ENCODE measurements at places on chromosomes 1 and 21.
A peak's percentile ranks its signal among the peaks of the same experiment; 100 is the strongest.

- DNase-seq = no peak
These were observed 470.0 kb upstream of the VAMP3 start for GRCh38 chr1:7300893-7301663.

GRCh38 chr1:152111515-152111968, 3.7 kb downstream of the TCHH start:
- peak; percentile 43 for DNase-seq

GRCh38 chr1:15116966-15117365, 36.6 kb upstream of the TMEM51 start:
- no peak for DNase-seq

GRCh38 chr1:145884675-145885074, 991 bp downstream of the ANKRD35 start:
- DNase-seq = no peak

DNA sequence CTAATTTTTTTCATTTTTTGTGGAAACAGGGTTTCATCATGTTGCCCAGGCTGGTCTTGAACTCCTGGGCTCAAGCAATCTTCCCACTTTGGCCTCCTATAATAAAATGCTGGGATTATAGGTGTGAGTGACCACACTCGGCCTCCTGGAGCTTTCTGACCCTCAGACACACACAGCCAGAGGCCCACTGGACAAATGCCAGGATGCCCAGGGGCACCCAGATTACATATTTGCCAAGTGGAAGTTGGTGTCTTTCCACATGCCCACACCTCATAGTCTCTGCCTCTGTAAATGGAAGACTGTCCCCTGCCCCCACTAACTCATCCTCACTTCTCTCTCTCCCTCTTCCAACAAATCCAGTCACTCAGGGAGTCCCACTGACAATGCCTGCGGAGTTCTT, 63.4 kb upstream of the LRP8 start:
- DNase-seq = no peak

GRCh38 chr1:1332774-1333480, 1.8 kb downstream of the TAS1R3 start:
- DNase-seq = no peak

GRCh38 chr1:43881415-43881814, 52.2 kb upstream of the ARTN start:
- no peak for DNase-seq

DNA sequence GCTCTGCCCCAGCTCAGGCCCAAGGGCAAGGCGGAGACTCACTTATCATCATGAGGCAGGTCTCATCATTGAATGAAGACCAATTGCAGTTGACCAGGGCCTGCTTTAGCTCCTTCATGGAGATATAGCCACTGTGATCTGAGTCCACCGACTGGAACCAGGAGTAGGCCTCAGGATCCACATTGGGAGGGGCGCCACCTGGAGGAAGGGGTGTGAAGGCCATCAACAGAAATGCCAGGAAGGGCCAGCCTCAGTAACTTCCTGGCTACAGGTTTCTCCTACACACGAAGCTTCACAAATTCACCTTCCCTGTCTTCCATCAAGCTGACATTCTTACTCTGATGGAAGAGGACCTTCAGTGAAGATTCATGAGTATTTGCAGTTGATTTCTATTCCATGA, 11.6 kb downstream of the PEF1 start:
- peak; percentile 25 for DNase-seq

DNA sequence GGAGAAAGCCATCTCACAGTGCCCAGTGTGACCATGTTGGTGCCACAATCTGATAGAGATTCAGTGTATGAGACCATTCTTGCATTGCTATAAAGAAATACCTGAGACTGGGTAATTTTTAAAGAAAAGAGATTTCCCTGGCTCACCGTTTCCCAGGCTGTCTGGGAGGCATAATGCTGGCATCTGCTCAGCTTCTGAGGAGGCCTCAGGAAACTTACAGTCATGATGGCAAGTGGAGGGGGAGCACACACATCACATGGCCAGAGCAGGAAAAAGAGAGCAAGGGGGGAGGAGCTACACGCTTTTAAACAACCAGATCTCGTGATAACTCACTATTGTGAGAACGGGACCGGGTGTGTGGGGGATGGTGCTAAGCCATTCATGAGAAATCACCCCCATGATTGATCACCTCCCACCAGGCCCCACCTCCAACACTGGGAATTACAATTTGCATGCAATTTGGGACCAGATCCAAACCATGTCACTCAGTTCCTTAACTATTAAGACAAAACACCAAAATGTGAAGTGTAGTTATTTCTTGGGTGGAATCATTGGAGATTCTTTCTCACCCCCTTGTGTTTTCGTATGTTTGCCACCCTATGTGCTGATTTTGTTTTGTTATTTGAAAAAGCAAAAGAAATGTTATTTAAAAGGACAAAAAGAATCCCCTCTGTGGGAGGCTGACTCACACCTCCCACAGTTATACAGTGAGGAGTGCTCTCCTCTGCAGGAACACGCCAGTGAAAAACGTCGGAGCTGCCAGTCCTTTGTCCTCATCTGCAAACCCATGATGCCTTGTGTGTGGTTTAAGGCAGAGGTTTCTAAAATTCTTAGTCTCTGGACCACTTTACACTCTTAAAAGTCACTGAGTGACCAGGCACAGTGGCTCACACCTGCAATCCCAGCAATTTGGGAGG, 46.9 kb upstream of the IFNLR1 start:
- no peak for DNase-seq

- DNase-seq = no peak
These were observed 374.6 kb upstream of the ESRRG start for GRCh38 chr1:217097819-217098218.

All from stimulated activated CD4-positive, alpha-beta T cell treated with anti-CD3 and anti-CD28 coated beads, Interleukin-1b, Interleukin-23, amount 100 ng/mL, for 48 hours (primary cell).